SK-MEL-5 (cell line): ENCODE measurements at places on chromosomes 1 and 21. TPM values are rescaled to one million over a fixed set of nuclear protein-coding genes. Genes with fewer than 3 reads are reported as not detected.

DNA sequence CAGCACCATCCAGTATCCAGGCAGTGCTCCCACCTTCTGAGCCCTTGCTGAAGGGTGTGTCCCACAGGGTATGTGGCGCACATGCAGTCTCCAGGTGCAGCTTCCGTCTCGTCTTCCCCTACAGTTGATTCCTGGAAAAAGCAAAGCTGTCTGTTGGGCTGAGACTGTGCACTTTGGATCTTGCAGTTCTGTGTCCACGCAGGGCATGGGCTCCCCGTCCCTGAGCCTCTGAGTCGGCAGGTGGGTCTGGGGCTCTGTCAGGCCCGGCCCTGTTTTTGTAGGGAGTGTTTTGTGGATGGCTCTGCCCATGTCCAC is 32.8 kb downstream of the SNAP47 start:
- no peak for DNase-seq

DNA sequence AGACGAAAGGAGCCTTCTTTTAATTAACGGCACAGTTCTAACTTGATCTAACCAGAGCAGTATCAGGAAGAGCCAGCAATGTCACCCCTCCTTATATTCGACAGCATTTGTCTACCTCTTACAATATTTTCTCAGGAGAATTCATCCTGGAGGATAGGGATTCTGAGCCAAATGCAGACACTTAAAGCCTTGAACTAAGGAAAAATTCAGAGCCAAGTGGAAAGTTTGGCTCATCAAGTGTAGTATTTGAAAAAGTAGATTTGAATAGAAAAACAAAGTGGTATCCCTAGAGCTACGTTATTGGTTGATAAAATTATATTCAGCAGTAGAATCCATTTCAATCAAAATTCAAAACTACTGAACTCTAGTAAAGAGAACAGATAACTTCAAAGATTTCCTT is 732.0 kb upstream of the ADGRL2 start:
- no peak for DNase-seq

DNA sequence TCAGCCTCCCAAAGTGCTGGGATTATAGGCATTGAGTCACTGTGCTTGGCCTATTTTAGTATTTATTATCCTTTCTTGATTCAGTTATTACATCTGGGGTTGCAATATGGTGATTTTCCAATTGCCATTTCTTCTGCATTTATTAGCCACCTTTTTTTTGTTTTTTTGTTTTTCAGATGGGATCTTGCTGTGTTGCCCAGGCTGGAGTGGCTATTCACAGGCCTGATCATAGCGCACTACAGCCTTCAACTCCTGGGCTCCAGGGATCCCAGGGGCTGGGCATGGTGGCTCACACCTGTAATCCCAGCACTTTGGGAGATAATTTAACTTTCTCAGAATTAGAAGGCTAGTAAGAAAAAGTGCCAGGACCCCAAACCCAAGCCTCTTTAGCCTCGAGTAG is 82.1 kb upstream of the PGD start:
- DNase-seq: no peak

FAM167B gene
- total RNA-seq: 45.5 and 50.6 TPM in 2 replicates

DNA sequence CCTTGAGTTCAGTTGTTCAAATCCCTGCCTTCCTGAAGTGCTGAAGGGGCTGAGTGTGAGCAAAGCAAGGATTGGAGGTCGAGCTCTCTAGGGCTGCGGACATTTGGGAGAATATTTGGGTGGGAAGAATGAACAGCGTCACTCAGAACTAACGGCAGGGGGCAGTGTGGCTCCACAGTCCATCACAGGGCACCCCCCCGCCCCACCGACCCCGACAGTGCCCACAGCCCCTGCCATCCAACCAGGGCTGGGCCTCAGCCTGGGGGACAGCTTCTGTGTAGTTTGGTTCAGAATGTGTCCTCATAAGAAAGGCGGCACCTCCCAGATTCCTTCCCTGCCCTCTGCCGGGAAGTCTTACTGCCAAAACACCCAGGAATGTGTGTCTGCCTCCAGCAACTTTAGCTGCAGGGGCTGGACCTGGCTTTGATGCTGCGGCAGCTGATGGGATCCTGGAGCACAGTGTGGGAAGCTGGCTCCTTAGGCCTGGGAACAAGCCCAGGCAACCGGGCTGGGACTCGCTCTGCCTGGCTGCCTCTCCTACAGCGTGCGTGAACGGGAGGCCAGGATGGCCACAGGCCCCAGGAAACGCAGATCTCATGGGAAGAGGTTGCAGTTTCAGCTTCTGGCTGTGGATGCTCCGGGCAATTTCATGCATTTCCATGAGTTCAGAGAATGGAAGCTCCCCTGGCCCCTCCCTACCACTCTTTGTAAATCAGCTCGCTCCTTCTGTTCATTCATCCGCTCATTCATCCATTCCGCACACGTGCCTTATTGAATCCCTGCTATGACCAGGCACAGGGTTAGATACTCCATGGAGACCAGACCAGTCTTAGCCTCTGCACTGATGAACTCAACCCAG is 104.9 kb upstream of the TMPRSS2 start:
- DNase-seq: peak; percentile 74

CREG1 gene
- 152 and 156 TPM in 2 replicates for total RNA-seq

DNA sequence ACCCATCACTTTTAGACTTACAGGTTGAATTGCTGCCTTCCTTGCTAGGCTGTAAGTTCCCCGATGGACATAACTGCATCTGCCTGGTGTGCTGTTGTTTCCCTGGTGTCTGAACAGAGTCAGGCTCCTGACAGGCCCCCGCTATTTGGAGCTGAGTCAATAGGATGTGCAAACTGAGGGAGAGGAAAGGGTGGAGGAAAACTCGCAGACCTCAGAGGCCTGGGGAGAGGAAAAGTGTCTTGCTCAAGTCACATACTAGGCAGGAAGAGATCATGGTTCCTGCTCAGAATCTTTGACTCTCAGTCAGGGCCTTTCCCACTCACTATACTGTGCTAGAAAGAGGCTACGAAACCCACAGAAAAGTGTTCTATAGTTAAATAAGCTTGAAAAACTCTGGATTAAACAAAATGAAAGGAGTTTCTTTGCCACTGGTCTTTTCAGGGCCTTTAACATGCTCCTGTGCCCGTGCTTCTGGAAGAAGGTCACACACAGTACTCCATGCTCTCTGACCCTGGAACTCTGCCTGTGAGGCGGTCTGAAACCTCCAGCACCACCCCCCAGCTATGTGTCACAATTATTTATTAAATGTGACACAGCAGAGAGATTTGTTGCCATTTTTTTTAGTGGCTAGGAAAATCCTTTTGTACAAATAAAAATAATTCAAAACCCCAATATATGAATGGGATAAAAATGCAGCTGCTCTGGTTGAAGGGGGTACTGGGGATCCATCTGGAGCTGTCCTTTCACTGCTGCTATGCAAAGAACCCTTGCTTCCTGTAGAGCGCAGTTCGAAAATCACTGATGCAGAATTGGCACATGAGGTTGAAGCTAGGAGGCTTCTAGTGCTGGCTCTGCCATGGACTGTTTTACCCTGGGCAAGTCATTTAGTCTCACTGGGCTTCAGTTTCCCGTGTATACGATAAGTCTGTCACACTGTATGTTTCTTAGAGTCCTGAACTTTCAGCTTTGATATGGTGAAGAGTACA is 20.1 kb upstream of the CDCP2 start:
- DNase-seq: no peak

DNA sequence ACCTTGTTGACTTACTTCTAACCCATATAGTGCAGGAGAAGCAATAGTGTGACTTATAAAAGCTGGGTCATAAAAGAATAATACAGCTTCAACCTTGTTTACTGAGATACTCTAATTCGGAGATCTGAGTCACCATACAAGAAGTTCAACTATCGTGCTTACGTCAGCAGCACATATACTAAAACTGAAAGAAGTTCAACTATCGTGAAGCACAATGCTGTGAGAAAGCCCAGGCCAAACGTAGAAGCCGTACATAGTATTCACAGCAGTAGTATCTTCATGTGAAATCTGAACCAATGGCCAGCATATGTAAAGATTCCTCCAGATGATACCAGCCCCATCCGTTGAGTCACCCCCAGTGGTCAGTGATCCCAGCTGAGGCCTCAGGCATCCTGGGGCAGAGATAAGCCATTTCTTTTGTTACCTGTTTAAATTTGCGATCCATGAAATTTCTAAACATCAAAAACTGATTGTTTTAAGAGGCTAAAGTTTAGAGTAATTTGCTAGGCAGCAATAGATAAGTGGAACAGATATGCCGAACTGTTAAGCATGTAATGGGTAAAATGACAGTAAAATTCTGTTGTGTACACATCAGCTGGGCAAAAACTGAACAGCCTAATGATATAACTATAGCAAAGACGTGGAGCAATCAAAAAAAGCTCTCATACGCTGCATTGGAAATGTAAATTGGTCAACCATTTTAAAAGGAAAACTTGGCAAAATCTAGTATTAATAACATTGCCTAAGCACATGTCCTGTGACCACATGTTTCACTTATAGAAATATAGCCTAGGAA is 53.9 kb upstream of the SAMD13 start:
- peak; percentile 87 for DNase-seq

- DNase-seq: peak; percentile 89
Observed at GRCh38 chr1:149942207-149942606, 5.5 kb upstream of the MTMR11 start.

GRCh38 chr21:33825419-33825818 is 90.2 kb downstream of the ATP5PO start:
- DNase-seq: no peak

DNA sequence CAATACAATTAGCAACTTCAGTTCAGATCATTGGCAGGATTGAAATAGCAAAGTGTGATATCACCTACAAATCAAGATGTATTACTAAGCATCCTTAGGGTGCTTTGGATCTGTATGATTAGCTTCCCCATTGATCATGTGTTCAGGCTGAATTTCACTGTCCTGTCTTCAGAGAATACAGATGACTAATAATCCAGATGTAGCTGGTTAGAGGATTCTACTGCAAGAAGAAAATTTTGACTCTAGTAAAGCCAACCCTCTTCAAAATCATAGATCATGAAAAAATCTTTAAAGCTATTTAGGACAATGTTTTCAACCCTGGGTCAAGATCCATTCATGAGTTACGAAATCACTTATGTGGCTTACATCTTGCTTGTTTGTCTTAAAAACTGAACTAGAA is 184.4 kb downstream of the PTGER3 start:
- no peak for DNase-seq

DNA sequence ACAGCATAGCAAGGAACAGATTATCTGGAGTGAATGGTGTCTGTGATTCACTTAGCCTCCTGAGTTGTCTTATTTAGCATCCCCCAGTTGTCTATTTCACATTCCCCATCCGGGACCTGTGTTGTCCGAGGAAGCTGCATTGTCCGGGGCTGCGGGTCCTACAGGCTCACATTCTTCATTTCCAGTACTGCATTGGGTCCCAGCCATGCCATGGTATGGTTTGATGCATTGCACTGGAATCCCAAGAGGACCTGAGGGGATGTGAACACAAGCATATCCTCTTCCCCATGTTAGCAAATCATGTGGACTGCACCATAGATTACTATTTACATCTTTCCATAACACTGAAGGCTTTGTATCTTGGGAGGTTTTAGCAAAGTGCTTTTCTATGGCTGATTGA is 48.2 kb upstream of the PRELP start:
- DNase-seq: no peak

- DNase-seq: peak; percentile 66
Observed at GRCh38 chr1:178870944-178871343, at the start of gene ANGPTL1. Gene ANGPTL1, minus strand, starts transcription at chr1:178871077. Its CDS starts 5,301 bp downstream, at chr1:178865776.

GRCh38 chr21:41766883-41767605 is at the start of gene RIPK4:
Gene RIPK4, minus strand, starts transcription at chr21:41767052. Its CDS starts 11 bp downstream, at chr21:41767041.
- DNase-seq: peak; percentile 88

GRCh38 chr1:194369622-194370021 is 1183.2 kb upstream of the B3GALT2 start:
- DNase-seq: no peak

- no peak for DNase-seq
Observed at GRCh38 chr1:205456383-205456867, 580 bp upstream of the BLACAT1 start.

HYI gene
- 0.74 and 2.5 TPM in 2 replicates for total RNA-seq
